ENCODE measurements at places on chromosomes 2 and 18.
A peak's percentile ranks its signal among the peaks of the same experiment; 100 is the strongest.

DNA sequence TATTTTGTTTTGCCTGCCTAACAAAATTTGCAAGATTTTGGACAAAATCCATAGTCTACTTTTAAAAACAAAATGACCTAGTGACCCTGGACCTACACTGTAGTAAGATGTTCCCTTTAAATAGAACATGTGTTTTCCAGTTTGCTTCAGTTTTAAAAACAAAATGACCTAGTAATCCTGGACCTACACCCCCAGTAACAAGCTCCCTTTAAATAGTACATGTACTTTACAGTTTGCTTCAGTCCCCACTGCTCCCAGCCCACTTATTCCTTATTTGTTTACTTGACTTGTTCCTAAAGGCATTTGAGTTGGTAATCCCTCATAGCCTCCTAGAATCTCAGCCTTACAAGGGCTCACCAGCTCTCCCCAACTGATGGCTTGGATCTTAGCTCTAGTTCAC lies 34.5 kb upstream of the HTR2B start:
- no peak for DNase-seq

GRCh38 chr18:46649071-46649862 lies 7.8 kb downstream of the LOXHD1 start:
- no peak for DNase-seq

- DNase-seq = no peak
These were observed 31.5 kb upstream of the TMBIM1 start for GRCh38 chr2:218323526-218324472.

GRCh38 chr2:163662141-163662780 lies 73.5 kb downstream of the FIGN start:
- DNase-seq = no peak

DNA sequence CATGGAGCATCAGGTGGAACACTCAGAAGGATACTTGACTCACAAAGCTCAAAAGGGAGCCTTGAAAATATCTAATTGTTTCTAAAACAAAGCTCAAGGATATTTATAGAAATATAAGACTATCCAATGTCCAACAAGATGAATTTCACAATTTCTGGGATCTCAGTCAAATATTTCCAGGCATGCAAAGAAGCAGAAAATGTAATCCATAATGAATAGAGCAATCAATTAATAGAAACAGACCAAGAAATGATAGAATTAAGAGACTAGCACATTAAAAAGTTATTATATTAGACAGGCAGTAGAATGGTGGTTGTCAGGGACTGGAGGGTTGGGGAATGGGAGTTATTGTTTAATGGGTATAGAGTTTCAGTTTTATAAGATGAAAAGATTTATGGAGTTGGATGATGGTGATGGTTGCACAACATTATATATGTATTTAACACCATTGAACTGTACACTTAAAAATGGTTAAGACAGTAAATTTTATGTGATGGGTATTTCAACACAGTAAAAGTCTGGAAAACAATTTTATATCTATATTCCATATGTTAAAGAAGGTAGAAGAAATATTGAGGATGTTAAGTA lies 189.9 kb upstream of the PIEZO2 start:
- DNase-seq = no peak

DNA sequence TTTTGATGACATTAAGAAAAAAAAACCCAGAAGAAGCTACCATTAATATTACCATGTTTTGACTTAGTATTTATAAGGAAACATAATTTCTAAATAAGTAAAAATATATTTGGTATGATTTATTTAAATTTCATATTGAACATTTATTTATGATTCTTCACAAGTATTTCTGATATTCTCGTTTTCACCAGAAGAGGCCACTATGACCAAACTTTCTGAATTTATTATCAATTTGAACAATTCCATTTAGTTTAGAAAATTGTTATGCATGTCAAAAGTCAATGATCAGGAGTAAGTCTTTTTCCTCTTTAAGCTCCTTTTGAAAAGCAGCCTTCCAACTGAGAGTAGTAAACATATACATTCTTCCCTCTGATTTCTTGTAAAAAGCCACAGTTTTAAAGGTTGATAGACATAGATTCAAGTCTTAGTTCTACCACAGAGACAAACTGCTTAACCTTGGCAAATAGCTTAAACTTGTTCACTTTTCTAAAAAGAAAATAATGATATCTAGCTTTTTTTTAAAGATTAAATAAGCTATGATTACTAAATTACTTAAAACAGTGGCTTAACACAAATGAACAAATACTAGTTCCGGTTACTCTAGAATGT lies 329.9 kb downstream of the TRIB2 start:
- DNase-seq = no peak

- DNase-seq = no peak
These were observed 48.7 kb downstream of the WDPCP start for GRCh38 chr2:63539416-63540162.

DNA sequence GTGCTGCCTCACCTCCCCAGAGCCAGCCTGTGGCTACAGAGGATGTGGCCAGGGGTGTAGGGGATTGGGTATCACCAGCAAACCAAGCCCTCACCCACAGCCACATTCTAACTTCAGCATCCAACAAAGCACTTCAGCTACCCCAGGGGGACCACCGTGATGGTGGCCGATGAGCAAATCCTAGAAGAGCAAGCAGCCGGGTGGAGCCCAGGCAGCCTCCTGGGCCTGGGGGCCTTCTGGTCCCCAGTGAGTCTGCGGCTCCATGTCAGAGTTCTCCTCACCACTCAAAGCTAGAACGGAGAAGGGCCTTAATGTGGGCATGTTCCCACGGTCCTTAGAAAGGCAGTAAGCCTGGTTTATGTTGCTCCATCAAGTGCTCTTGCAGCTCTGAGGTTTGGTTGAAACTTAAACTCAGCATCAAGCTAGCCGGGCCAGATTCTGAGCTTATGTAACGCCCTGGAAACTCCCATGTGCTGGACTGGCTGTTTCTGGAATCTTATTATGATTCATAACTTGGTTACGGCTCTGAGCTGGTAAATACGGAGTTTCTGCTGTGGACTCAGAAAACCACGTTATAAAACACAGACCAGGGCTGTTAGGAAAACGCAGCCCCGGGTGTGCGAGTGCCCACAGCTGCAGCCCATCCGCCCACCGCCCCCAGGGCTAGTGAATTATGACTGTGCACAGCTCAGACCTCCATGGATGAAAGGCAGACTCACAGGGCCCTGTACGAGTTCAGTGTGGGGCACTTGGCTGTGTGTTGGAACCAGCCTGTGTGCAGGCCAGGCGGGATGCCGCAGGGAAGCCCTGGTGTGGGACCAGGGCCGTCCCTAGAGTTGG lies 99.8 kb downstream of the SEPTIN10 start:
- peak; percentile 80 for DNase-seq

DNA sequence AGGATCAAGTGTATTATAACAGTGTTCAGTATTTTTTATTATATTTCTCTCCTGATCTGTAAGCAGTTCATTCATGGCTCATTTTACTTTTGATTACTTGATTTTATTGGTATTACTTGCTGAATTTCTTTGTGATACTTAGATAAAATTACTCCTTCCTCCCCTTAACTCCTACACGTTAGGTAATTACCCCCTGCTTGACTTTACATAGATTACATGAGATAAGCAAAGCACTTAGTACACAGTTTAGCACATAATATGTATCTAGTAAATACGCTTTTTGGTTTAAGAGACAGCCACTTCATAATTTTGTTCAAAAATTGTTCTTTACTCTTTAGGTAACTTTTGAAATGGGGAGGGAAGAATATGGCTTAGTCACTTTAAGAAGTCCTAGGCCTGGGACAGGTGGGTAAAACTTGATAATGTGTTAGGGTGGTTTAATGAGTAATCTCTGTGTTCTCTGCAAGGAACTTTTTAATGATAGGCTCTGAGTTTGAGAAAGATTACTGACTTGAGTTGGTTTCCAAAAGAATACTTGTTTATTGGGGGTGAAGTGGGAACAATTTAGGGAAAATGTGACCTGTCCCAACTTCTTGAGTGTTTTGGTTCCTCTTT lies 80.9 kb downstream of the NCOA1 start:
- no peak for DNase-seq

- peak; percentile 37 for DNase-seq
These were observed 5.5 kb downstream of the SALL3 start for GRCh38 chr18:78984941-78985784.

DNA sequence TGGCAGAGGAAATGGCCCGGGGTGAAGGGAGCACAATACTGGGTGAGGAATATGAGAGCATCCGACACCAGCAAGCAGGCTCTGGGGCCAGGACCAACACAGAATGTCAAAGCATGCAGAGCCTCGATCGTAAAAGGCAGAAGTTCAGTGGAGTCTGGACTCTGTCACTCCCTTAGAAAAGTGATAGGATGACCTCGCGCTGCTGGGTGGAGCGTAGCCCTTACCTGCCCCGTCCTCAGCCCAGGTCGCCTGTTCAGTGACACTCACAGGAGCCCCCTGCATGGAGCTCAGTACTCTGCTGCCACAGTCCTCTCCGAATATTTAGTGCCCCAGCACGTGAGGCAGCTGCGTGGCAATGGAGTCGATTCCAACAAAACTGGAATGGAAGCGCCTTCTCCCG lies 236.7 kb upstream of the MYT1L start:
- no peak for DNase-seq

GRCh38 chr2:120419073-120419472 lies 73.1 kb downstream of the INHBB start:
- no peak for DNase-seq

DNA sequence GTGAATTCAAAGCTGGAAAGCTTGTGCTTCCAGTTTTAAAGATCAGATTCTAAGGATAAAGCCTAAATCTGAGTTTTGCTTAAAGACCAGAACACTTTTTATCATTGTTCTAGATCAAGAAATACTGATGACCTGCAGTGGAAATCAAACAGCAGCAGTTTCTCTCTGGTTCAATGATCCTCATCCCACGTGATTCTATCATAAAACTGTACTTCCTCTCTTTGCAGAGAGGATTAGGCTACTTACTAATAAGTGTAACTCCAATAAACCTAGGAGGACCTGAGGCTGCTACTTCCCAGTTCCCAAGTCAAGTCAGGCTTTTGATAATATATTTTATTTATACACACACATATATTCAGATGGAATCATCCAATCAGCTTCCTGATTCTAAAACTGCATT lies 81.9 kb downstream of the TCF4 start:
- DNase-seq = no peak

DNA sequence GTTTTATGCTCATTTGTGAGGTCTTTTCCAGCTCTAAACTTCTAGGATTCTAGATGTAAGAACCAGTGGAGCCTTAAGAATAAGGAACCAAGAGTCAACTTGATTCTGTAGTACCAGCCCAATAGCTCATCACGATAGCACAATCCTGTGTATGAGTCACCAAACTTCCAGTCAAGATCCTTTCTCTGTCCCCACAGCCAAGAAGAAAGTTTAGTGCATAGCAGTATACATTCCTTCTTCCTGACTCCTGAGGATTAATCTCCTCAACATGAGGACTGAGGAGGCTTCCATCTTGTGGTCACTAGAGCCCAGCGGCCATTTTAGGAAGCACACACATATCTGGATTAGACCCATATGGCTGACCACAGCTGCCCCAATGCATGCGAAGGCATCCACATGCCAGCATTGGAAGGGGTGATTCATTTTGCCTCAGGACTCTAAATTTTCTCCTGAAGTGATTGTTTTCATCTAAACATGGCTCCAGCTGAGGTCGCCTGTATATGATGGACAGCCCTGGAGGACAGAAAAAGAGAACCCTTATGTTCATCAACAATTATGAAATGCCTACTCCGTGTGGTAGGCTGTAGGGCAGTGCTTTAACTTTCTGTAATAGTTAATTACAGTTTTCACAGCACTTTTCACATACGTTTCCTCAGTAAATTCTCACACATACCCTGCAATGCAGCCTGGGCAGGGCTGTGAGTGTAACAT lies 53.5 kb downstream of the RASGRP3 start:
- DNase-seq = no peak

DNA sequence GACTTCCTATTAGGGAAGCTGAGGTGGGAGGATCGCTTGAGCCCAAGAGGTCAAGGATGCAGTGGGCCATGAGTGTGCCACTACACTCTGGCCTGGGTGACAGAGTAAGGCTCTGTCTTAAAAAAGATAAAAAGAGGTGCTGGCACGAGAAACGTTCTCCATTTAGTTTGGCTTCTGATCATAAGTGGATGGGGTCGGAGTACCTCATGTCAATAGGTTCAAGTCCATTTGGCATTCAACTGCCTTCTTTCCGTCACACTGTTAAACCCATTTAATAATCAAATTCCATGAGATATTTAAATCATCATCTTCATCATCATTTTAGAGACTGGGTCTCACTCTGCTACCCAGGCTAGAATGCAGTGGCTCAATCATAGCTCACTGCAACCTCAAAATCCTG lies 9.2 kb downstream of the COX7A2L start:
- DNase-seq = no peak

DNA sequence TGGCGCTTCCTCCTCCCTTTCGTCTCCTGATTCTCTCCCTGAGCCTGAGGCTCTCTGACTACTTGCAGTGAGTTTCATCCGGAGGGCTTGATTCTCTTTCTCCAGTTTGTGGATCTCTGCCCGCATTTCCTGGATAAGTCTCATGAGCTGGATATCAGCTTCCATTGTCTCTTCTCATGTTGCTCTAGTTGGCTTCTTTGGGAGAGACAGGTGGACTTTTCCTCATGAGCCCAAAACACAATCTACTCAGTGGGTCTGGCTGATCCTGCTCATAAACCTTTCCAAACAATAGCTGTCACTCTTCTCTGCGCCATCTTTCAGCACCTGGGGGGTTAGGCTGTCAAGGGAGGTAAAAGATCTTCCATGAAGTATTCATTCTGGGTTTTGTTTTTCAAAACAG lies at the start of gene CCDC195:
Gene CCDC195 (minus strand): TSS at position 165 of the 400 bp plus-strand sequence. CDS start 0 bp downstream, at position 165.
- DNase-seq = no peak

DNA sequence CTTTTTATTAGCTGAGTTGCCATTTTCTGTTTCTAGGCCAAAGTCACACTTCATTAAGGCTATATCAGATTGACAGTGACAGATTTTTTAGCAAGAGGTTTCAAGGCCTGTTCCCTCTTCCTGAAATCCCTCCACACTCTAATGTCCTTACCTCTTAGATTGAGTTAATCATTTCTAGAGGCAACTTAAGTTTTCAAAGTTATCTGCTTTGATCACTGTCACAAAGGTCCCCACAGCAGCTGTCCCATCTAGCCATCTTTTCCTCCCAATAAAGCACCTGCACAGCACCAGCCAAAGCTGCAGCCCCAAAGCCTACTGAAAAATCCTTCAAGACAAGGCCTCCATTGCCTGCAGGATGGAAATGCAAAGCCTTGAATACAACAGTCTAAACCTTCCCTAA lies 13.4 kb downstream of the AMMECR1L start:
- no peak for DNase-seq

DNA sequence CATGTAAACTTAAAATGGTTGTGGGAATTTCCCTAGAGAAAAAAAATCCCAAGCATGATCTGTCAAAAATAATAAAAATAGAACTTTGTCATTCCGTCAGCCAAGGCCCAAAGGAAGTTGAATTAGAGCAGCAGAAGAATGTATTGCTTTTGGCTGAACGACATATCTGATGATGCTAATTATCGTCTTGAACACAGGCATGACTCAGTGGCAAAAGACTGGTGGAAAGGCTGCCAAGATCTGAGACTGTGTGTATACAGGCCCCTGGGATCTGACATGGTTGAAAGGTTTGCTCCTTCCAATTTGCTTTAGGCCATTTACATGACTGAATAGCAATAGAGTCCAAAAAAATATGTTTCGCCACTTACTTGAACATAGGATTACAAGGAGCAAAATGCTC lies 1057.1 kb upstream of the CRIM1 start:
- DNase-seq = no peak

GRCh38 chr2:76039505-76039904 lies 328.8 kb upstream of the GCFC2 start:
- DNase-seq = no peak

- DNase-seq = no peak
These were observed 192.9 kb upstream of the SMAD2 start for GRCh38 chr18:48123324-48123723.

Measured in activated CD4-positive, alpha-beta T cell treated with anti-CD3 and anti-CD28 coated beads, Interleukin-2, amount 50 U/mL, for 16 hours (primary cell).